Neural progenitor cell (in vitro differentiated cells): ENCODE measurements at places on chromosomes 7 and 10. TPM values are rescaled to one million over a fixed set of nuclear protein-coding genes. Genes with fewer than 3 reads are reported as not detected.

GRCh38 chr10:79336739-79337138 is 10.5 kb upstream of the PPIF start:
- DNase-seq, result no peak

Gene PRPS1L1
- not detected in 2 replicates for total RNA-seq

Gene SLC13A1
- not detected in 2 replicates for total RNA-seq

GRCh38 chr7:99453105-99453504 is 12.9 kb downstream of the ATP5MF start:
- DNase-seq, result no peak

- DNase-seq, result no peak
Measured at GRCh38 chr7:56079450-56080185, 13.1 kb downstream of the PHKG1 start.

DNA sequence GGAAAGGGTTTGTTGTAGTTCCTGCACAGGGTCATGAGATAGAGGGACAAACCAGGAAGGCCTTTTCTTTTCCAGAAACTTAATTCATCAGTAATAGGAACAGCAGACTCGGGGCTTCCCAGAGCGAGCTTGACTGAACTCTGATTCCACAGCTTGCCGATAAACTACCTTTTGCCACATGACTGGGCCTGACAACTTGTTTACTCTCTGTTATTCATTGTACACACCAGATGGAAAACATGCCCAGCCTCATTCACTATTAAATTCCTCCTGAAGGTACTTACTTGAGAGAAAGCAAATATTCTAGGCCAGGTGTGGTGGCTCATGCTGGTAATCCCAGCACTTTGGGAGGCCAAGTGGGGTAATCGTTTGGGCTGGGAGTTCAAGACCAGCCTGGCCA is 77.1 kb upstream of the FGFR2 start:
- no peak for DNase-seq

Gene AGMO
- total RNA-seq, result 0.30 and 0.59 TPM in 2 replicates

GRCh38 chr10:80454513-80455460 is 677 bp downstream of the TSPAN14 start:
- DNase-seq, result peak; percentile 56
